ENCODE measurements at places on chromosomes 5 and 9.

- no peak for DNase-seq
These were observed 12.0 kb downstream of the RAD1 start for GRCh38 chr5:34903260-34903659.

GRCh38 chr9:116476935-116477381 lies 210.1 kb upstream of the TRIM32 start:
- no peak for DNase-seq

GRCh38 chr9:76194896-76195295 lies 199.3 kb downstream of the RFK start:
- DNase-seq: no peak

- no peak for DNase-seq
These were observed 27.9 kb upstream of the CEMIP2 start for GRCh38 chr9:71796100-71796767.

DNA sequence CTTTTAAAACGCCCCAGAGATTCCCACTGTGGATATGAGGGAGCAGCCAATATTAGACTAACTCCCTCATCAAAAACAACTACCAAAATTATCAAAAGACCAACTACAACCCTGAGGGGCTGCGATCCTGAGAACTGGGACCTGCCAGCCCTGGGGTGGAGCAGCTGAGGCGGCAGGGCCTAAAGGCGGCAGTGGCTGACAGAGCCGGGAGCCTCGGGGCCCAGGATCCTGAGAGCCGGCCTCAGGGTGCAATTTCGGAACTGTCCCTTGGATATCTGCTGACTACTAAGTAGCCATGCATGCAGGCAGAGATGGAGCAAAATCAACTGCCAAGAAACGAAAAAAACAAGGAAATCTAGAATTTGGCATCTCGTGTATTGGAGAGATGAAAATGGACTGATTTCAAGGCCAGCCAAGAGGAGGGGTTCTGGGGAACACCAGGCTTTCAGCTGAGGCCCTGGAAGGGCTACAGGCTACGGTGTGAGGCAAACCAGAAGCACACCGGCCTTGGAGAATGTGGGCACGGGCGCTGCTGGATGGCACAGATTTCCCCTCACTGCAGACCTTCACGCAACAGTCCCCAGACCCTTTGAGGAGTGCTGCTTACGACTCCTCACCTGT lies 63.6 kb upstream of the UBAC1 start:
- no peak for DNase-seq

DNA sequence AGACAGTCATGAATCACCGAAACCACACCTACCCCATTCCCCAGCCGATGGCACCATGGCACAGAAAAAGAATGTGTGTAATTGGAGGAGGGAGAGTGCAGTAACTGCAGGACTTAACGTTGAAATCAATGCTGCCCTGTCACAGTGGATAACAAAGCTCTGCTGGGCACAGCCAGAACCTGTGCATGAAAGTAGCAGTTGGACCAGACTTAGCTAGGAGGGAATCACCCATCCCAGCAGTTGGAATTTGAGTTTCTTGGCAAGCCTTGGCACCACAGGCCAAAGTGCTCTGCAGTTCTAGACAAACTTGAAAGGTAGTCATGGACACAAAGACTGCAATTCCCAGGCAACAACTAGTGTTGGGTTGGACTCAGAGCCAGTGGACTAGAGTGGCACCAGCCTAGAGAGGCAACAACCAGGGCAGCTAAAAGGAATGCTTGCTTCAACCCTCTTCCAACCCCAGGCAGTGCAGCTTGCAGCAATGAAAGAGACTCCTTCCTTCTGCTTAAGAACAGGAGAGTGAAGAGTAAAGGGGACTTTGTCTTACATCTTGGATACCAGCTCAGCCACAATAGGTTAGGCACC lies 19.1 kb downstream of the TMEM232 start:
- DNase-seq: no peak

DNA sequence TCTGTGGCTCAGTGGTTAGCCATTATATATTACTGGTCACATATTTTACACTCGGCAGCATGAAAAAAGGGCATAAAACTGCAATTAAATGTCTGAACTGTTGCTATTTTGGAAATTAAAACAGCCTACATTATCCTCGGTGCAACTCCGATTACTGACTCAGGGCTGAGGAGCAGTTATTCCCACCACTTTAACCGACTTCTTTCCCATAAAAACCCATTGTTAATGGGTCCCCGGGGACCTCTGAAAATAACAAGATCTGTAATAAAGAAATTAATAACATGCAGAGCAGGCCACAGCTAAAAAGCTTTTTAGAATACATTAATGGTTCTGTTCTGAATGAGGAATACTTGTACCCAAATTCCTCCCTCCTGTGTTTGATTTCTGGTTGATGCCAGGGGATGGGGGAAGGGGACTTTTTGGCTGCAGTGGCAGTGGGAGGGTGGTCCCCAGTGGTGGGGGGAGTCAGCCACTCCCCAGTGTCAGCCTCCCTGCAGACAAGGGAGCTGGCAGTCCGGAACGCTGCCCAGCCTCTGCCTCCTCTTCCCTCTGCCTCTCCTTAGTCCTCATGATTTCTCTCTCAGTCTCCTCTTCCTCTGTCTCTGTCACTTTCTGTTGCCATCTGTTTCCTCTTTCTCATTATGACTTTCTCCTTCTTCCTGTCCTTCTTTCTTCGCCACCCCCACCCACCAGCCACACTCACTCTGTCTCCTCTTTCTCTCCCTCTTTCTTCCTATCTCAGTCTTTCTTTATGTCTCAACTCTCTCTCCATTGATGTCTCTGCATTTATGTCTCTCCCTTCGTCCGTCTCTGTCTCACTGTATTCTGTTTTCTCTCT lies 59.0 kb upstream of the ZBTB43 start:
- no peak for DNase-seq

DNA sequence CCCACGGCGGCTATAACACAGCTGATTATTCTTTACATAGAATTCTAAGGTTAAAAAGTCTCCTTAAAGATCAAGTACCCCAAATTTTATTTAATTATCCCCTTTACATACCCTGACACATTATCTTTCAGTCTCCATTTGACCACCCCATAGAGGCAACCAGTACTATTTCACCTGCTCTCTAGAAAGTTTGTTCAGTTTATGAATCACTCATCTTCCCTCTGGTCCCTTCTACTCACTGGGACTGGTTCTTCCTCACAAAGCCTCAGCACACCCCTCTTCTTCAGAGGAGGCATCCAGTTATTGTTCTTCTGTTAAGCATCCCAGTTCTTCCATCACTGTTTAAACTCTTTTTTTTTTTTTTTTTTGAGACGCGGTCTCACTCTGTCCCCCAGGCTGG lies 42.8 kb downstream of the PPP1R2B start:
- DNase-seq: no peak

GRCh38 chr5:170751631-170752030 lies 31.9 kb upstream of the GABRP start:
- no peak for DNase-seq

DNA sequence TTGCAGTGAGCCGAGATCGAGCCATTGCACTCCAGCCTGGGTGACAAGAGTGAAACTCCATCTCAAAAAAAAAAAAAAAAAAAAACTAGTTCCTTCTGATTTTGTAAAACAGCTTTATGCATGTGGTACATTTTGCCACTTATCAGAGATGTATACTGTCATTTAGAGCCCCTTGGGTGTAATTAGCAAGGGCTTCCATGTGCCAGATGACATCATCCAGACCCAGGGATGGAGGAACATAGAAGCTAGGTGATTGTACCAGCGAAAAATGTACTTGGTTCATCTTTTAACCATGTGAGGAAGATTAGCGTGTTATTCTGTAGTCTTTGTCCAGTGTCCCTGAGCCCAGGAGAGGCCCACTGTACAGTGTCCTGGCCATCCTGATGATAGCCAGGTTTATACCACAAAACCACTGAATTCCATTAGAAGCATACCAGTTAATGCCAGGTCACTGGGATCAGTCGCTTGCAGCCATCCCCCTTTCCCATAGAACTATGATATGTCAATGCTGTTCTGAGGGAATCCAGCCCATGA lies 239.3 kb upstream of the SGCD start:
- no peak for DNase-seq

GRCh38 chr9:92764381-92764987 lies at the start of gene BICD2:
TSS of gene BICD2 (minus strand) at chr9:92764833. CDS start at chr9:92764744, 89 bp downstream.
- no peak for DNase-seq

- DNase-seq: no peak
These were observed 25.7 kb upstream of the C5orf47 start for GRCh38 chr5:173963182-173963838.

DNA sequence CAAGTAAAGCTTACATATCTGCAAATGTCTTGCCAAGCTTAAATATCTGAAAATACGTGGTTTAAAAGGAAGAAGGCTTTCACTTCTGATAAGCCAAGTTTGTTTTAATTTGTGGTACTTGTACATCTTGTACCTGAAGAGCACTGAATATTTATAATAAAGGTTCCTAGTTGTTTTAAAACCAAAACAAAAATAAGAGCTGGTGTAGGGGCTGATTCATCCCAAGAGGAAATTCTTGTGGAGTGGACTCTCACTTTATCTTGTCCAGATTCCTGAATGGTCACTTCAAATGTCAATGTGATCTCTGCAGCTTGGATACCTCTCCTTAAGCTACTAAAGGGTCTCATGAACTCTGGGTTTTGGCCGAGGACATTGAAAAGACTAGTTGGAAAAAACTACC lies 29.5 kb downstream of the MAMDC2 start:
- no peak for DNase-seq

DNA sequence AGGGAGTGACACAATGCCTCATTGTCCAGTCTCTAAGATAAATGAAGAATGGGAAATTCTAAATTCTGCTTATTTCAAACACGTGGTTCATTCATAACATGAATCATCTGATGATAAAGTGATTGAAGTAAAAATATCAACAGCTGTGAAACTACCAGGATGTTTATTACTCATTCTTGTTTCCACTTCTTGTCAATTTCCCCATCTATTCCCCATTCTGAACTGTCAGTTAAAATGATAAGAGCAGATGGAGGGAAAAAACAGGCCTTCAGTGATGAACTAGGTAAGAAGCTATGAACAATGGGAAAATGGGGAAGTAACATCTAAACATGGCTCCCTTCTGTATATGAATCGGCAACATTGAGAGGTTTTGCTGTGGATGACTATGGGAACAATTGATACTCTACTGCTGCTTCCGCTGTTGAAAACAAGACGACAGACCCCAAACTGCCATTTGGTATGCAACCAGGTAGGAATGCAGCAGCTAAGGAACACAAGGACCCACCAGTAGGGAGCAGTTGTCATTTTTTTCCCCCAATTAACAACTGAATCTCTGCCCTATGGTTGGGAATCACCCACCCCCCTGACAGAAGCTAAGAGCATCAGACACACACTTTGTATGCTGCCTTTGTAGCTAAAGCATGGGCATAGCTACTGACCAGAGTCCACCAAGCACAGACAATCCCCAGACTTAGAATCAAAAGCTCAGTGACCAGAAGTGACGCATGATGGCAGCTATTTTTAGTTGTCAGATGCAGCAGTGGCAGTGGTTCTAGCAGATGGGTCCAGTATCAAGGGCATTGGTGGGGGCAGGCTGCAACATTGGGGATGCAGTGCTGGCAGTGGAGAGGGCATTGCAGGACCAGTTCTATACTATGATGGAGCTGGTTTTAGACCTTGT lies 52.9 kb upstream of the ZNF366 start:
- no peak for DNase-seq

- DNase-seq: no peak
These were observed 635.9 kb downstream of the TLE1 start for GRCh38 chr9:81053298-81054025.

DNA sequence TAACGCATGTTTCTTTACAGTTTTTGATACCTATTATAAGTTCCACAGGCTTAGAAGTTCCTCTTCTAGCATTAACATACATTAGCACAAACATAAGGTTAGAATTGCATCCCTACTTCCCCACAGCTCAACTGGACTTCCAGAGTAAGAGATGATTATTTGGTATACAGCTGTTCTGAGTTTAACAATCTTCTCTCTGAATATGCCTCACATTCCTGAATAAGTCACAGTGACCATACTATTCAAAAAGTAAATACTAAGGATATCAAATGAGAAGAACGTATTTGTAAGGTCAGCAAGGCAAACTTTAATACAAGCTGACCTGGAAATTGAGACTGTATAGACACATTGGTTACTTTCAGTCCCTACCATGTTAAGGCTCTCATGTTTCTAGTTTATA lies 21.3 kb downstream of the NR6A1 start:
- DNase-seq: no peak

DNA sequence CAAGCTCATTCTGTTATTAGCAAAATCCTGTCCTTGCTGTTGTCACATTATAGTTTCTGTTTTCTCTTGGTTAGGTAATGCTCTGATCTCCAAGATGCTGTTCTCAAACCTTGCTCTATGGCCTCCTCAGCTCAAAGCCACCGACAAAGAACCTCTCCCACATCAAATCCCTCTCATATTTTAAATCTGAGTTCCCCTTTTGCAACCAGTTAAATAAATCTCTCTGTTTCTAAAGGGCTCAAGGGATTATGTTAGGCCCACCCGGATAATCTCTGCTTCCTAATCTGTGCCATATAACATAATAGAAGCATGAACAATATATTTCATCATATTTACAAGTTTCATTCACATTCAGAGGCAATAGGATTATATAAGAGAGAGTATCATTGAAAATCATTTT lies 286.0 kb downstream of the CYLC2 start:
- DNase-seq: no peak

GRCh38 chr9:89464300-89464901 lies 33.5 kb downstream of the SEMA4D start:
- no peak for DNase-seq

DNA sequence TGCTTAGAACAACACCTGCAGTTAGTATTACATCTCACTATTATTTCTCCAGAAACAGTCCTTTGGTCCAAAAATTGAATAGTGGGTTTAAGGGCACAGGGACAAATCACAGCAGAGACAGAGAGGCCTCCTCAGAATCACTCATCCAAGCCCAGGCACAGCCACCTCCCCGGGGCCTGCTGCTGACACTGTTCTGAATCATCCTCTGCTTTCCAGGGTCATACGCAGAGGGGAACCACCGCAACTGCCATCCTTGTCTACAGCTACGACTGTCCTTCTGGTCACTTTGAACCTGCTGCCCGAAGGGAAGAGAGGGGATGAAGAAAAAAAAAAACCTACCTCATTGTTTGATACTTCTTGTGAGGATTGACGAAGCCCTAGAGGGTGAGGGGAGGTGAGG lies 35.3 kb upstream of the MAN2A1 start:
- DNase-seq: no peak

- DNase-seq: no peak
These were observed 121.7 kb downstream of the GLIS3 start for GRCh38 chr9:4177970-4178758.

DNA sequence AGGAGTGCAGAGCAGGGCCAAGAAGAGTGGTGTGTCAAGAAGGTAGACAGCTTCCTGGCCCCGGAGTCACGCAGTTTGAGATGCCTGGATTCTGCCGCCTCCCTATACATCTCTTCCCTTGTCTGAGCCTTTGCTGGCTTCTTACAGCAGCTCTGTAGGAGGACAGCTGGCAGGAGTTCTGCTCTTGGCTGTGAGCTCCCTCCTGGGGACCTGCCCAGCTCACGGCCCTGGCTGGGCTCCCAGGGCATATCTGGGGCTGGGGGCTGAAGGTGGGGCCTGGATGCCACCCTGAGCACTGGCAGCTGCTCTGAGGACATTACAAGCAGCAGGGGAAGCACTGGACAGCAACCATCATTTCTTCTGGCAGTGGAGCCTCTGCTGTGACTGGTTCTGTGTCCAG lies 786 bp upstream of the TSSK1B start:
- DNase-seq: no peak

All from stimulated activated CD8-positive, alpha-beta memory T cell treated with anti-CD3 and anti-CD28 coated beads, Interleukin-4, amount 100 ng/mL, for 1 hour (primary cell).